ENCODE measurements at places on chromosomes 1 and 21.

- DNase-seq, result no peak
Measured at GRCh38 chr1:243217349-243217748, 37.7 kb downstream of the CEP170 start.

- no peak for DNase-seq
Measured at GRCh38 chr21:25967901-25968438, 202.6 kb downstream of the APP start.

DNA sequence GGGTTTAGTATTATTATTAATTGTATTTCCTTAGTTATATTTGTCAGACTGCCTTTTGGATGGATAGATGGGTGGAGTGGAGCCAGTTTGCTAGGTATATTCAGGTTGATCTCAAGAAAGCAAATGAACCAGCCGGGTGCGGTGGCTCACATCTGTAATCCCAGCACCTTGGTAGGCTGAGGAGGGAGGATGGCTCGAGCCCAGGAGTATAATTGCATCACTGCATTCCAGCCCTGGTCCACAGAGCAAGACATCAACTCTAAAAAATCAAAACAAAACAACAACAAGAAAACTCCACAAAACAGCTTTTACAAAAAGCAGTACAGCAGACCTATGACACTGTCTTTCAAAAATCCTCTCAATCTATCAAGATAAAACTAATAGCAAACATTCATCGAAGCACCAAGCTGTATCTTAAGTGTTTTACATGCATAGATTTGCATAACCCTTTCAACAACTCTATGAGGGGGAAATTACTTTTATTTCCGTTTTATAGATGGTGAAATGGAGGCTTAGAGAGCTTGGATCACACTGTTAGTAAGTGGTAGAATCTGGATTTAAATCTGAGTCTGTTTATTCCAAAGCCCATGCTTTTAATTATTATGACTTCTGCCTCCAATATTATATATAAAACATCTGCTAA lies 25.5 kb downstream of the KMO start:
- no peak for DNase-seq

DNA sequence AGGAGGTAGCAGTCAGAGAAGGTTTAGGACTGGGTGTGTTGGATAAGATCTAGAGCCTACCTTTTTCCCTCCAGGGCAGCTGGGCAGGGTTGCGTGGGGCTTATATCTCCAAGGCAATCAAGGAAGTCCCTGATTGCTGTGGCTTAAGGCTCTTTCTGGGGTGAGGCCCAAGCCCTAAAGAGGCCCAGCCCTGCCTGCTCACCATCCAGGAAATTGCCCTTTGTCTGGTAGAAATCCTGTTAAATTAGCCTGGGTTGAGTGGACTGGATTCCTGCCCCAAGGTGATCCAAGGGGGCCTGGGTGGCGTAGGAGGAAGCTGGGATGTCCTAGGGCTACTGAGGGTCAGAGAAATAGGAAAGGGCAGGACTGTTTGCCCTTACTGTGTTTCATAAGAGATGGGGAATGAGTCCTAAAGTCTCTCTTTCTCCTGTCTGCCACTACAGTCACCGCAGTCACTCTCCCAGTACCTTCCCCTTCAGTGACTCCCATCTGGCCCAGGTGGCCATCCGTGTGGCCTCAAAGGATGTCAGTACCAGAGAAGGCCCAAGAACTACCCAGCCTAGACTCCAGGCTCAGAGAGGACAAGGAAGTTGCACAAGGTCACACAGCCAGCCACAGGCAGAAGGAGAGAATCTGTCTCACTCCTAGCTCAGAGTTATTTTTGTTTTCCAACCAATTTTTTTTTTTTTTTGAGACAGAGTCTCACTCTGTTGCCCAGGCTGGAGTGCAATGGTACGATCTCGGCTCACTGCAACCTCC lies 25.8 kb downstream of the MFSD2A start:
- no peak for DNase-seq

- DNase-seq, result no peak
Measured at GRCh38 chr21:24948186-24948585, 659.1 kb downstream of the MRPL39 start.

GRCh38 chr1:67338642-67339041 lies 31.0 kb downstream of the IL12RB2 start:
- DNase-seq, result no peak

DNA sequence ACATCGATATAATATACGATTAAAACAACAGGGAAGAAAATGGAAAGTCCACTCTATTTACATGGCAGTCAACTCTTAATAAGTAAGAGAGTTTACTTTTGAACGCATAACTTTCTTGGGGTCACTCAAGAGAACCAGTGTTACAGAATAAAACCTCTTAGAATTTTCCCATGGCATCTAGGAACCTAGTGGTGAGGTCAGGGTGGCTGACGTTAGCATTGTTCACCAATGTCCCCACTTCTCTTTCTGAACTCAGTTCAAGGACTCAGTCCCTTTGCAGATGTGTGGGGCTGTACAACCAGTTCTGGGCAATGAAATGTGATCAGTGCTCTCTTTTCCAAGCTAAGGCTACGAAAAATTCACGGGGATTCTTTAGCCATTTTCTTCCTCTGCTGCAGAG lies 2.6 kb upstream of the RNF2 start:
- DNase-seq, result no peak

DNA sequence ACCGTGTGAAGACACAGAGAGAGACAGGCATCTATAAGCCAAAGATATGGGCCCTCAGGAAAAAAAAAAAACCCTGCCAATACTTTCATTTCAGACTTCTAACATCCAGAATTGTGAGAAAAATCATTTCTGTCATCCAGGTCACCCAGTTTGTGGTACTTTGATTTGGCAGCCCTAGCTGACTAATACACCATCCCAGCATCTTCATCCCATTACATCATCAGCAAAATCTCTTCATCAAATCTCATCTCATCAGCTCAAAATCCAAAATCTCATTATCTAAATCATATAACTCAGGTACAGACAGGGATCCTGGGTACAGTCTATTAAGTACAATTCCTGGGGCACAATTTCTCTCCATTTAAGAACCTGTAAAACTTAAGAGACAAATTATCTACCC lies 51.9 kb upstream of the GJA8 start:
- no peak for DNase-seq

GRCh38 chr1:49397086-49397485 lies 620.4 kb upstream of the BEND5 start:
- no peak for DNase-seq

- DNase-seq, result no peak
Measured at GRCh38 chr1:42317308-42317707, 17.7 kb downstream of the FOXJ3 start.

DNA sequence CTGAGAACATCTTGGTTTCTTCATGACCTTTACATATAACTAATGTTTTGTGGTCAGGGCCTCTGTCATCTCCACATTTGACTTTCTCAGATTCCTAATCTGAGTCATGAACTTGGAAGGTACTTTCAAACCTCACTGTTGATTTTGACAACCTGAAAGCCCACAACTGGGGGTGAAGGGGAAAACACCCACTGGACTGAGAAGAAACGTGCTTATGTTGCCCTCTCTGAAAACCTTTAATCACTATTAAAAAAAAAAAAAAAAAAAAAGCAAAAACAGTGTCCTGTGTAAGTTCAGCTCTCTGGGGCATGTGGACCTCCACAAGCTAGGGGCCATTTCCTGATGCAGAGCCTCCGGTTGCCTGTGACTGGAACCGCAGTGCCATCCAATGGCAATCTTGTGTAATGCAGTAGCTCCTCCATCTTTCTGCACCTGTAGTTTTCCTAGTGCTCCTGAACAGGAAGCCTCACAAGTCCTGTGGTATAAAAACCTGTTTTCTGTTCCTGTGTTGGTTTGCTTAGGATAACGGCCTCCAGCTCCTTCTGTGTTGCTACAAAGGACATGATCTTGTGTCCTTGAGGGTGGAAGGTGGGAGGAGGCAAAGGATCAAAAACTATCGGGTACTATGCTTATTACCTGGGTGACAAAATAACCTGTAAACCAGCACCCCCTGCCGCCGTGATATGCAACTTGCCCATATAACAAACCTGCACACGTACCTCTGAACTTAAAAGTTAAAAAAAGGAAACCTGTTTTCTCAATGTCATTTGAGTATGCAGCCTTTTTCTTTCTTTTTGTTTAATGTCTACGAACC lies 124.5 kb downstream of the ZNF648 start:
- peak; percentile 7 for DNase-seq

DNA sequence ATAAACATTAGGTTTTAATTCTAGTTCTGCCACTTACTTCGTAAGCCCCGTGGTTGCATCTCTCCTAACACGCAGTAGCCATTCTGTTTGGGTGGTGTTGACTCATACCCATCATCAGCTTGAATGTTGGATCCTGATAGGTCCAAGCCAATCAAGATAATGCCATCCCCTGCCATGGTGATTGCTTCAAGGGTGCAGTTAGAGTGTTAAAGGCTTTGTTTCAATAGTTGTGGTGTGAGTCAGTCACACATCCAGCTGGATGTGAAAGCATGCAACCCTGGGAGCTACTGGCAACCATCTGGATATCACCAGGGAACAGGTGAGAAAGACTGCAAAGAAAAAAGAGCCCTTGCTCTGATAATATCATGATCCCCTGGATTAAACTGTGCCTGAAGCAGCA lies 69.1 kb downstream of the OMA1 start:
- DNase-seq, result no peak

GRCh38 chr1:161069241-161069640 lies 450 bp downstream of the ARHGAP30 start:
- DNase-seq, result no peak

DNA sequence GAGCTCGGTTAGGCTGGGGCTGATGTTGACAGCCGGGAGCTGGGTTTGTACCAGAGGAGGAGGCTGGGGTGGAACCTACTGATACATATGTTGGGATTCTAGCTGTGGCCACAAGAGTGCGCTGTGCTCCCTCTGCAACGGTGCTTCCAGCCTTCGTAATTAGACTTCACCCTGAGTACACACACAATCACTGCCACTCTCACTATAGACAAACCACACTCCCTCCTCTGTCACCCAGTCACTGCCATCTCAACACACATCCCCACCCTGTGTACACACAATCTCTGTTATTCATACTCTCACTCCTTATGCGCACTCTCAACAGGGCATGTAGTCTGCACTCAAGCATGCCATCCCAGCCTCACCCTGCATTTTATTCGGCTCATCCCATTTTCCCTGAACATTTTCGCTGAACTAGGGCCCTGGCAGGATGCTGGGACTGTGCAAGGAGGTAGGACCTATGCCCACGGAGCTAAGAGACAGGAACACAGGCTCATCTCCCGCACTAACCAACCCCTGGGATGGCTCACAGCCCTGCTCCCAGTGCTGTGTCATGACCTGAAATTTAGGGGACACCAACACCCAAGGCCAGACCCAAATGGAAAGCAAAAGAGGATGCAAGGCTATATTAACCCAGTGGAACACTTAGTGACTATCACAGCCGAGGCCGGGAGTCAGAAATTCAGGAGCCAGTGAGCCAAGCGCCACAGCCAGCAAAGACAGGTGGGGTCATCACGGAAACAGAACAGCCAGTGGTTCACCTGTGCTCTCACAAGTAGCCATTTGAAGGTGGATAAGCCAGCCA lies 5.7 kb downstream of the GJB3 start:
- peak; percentile 44 for DNase-seq

GRCh38 chr1:2865571-2866421 lies 64.3 kb upstream of the TTC34 start:
- no peak for DNase-seq

GRCh38 chr1:51305371-51305823 lies 25.0 kb downstream of the TTC39A start:
- DNase-seq, result no peak

- no peak for DNase-seq
Measured at GRCh38 chr1:98055457-98055856, 134.6 kb upstream of the DPYD start.

DNA sequence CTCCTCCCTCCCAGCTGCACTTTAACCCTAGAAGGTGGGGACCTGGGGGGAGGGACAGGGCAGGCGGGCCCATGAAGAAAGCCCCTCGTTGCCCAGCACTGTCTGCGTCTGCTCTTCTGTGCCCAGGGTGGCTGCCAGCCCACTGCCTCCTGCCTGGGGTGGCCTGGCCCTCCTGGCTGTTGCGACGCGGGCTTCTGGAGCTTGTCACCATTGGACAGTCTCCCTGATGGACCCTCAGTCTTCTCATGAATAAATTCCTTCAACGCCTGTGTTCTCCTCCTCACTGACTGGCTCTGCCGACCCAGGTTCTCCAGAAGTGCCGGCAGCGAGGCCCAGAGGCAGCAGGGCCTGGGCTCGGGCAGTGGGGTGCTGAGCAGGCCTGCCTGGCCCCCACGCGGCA lies 6.5 kb upstream of the HTR6 start:
- no peak for DNase-seq

GRCh38 chr1:192601143-192601542 lies 25.6 kb downstream of the RGS1 start:
- DNase-seq, result no peak

DNA sequence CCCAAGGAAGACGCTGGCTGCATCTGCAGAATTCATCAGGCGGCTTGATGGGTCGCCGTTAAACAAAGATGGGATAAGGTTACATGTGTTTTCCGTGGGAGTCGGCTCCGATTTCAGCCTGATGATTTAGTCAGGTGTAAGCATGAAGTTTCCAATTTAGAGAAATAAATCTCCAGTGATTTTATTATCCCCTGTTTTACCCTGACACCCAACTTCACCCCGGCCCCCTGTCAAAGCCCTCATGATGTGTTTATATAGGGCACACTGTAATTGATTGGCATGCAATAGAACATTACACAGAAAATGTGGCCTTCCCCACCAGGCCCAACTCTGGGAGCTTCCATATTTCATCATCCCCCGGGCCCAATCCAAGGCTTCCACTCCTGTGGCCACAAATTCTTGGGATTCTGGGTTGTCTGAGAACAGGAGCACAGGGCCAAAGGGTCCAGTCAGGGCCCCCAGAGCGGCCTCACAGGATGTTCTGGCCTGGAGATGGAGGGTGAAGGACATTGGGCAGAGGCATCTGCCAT lies 72.5 kb downstream of the FOXD2 start:
- no peak for DNase-seq

DNA sequence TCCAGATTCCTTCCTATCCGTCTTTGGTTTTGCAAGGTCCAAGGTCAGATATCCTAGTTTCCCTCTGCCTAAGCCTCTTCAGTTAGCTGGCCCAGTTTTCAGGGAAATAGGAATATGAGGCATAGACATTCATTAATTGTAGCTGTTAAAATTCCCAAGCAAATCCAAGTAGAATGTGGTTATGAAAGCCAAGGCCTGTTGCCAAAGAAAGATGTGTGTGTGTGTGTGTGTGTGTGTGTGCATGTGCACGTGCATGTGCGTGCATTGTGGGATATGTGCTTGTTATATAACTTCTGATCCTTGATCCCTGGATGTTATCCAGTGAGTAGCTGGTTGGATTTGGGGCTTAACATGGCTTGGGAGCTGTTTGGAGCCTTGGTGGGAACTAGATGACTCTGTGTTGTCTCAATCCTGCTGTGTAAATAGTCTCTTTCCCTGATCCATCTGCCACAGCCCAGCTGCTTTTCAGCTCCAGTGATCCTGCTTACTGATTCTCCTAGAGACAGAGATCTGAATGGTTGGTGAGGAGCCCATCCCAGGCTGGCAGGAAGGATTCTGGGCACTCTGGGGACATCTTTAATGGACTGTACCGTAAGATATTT lies 70.6 kb upstream of the GCLM start:
- DNase-seq, result no peak

- no peak for DNase-seq
Measured at GRCh38 chr1:201223852-201224665, 33.4 kb downstream of the IGFN1 start.

Data from CD4-positive, alpha-beta T cell treated with Interleukin-15 for 4 hours (primary cell).